ENCODE measurements at places on chromosomes 3 and 15.

DNA sequence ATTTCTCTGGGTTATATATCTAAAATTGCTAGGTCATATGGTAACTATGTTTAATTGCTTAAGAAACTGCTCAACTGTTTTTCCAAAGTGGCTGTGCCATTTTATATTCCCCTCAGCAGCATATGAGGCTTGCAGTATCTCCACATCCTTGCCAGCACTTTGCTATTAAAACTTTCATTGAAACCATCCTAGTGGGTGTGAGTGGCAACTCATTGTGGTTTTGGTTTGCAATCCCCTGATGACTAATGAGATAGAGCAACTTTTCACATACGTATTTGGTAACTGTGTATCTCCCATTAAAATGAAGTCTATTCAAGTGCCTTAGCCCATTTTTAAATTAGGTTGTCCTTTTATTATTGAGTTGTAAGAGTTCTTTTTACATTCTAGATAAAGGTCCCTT, 17.3 kb downstream of the KPNA1 start:
- DNase-seq: no peak

DNA sequence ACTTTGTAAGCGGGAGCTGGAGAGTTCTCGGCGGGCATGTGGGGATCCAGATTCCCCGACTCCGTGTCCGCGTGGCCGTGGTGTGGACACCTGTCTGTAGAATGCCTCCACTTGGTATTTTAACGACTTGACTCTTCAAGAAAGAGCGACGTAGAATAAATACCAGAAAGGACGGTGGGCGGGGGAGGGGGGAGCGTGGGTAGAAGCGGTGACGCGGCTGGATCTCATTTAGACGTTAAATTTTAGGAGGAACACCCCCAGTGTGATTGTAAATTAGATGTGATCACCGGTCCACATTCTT, 620 bp upstream of the PYGO1 start:
- no peak for DNase-seq

- DNase-seq: no peak
Observed at GRCh38 chr3:21517184-21517583, 233.8 kb downstream of the ZNF385D start.

DNA sequence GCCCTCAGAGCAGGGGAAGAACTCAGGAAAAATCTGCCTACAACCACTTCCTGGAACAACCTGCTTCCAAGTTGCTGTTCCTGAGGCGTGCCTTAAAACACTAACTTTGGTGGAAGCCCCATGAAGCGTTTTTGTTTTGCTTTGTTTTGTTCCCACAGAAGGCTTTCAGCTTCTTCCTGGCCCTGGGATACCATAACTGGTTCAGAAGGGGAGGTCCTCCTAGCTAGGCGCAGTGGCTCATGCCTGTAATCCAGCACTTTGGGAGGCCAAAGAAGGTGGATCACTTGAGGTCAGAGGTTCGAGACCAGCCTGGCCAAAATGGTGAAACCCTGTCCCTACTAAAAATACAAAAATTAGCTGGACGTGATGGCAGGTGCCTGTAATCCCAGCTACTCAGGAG, 1.2 kb upstream of the IP6K1 start:
- no peak for DNase-seq
